Esophagus muscularis mucosa (tissue), 4 donors: ENCODE measurements at places on chromosomes 7 and 10.

DNA sequence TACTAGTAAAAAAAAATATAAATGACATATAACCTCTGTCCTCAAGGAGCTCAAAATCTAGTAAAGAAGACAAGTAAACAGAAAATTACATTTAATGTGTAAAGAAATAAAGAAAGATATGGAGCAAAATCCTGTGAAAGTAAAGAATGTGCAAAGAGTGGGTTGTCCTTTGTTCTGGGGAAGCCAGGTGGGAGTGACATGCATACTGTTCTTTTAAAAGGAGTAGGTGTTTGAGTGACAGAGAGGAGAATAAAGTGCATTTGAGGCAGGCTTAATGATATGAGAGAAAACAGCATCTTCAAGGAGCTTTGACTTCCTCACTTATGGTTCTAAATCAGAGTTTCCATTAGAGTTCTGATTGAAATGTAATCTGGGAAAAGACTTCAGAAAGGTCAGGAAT, 22.0 kb downstream of the OR6V1 start:
- DNase-seq: no peak

GRCh38 chr7:85322252-85322651, 135.4 kb upstream of the SEMA3D start:
- DNase-seq: no peak

DNA sequence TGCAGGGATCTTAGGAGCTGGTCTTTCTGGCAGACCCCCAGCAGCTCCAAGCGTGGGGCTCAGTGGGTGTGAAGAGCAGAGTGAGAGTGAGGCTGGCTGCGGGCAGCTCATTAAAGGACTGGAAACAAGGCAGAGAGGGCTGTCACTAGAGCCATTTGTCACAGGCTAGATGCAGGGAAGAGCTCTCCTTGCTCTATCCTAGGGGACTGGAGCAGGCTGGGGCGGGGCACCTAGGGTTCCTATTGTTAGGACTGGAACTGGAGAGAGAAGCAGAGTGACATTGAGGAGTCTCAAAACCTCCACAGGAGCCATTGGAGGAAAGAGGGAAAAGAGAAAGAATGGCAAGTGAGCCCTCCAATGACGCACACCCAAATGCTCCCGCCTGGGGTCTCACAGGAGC, 772 bp upstream of the DDC start:
- DNase-seq: no peak

GRCh38 chr7:121796936-121797656, 75.9 kb upstream of the PTPRZ1 start:
- DNase-seq: no peak

GRCh38 chr10:120530699-120531098, 73.7 kb downstream of the PLPP4 start:
- DNase-seq: peak; percentile 14

GRCh38 chr7:41880107-41880506, 177.2 kb upstream of the INHBA start:
- DNase-seq: no peak

- no peak for DNase-seq
Measured at GRCh38 chr10:102450374-102451104, 804 bp downstream of the C10orf95 start.

DNA sequence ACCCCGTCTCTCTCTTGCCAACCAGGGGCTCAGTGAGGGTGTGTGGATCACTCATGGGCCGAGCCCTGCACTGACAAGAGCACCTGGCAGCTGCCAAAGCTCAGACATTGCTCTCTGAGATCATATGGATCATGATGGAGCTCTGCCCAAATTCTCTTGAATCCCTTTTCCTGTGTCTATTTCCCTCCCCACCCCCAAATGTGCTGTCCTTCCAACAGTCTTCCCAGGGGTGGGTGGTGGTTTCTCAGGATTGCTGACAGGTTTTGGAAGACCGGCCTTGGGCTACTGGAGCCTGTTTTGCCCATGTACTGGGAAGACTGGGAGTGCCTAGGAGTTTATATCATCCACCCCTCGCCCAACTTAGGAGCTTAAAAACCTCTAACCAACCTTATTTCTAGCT, 10.5 kb downstream of the ARHGAP22 start:
- no peak for DNase-seq

DNA sequence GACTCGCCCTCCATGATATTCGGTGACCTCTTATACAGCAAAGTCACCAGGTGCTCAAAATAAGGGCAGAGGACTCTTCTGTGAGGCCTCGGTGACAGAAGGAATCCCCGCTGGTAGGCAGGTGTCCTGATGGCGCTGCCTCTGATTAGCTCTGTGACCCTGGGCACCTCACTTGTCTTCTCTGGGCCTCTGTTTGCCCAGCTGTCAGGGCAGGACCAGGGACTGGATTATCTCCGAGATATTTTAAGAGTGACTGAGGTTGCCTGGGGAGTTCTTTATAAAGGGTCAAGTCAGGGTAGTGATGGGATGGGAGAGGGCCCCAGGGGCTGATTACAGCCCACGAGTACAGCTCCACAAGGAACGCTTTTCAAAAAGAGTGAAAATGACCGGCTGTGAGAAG, 70.9 kb upstream of the SAMD8 start:
- DNase-seq: no peak

DNA sequence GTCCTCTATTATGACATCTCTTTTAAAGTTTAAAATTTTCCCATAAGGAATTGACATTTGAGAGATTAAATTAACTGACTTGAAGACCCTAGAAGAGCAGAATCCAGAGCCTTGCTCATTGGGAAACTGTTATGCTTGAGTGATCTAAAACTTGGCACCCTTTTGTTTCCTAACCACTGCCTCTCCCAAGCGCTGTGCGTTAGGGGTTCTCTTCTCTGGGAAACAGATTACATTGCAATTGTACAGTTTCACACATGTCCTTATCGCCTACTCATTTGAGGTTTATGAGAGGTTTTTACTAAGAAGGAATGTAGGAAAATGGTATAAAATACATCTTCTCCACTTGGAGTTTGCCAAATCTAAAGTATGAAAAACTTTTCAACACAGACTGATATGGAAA, 126.8 kb upstream of the AMPH start:
- DNase-seq: no peak

GRCh38 chr10:99908512-99908911, 101.2 kb downstream of the DNMBP start:
- DNase-seq: no peak

DNA sequence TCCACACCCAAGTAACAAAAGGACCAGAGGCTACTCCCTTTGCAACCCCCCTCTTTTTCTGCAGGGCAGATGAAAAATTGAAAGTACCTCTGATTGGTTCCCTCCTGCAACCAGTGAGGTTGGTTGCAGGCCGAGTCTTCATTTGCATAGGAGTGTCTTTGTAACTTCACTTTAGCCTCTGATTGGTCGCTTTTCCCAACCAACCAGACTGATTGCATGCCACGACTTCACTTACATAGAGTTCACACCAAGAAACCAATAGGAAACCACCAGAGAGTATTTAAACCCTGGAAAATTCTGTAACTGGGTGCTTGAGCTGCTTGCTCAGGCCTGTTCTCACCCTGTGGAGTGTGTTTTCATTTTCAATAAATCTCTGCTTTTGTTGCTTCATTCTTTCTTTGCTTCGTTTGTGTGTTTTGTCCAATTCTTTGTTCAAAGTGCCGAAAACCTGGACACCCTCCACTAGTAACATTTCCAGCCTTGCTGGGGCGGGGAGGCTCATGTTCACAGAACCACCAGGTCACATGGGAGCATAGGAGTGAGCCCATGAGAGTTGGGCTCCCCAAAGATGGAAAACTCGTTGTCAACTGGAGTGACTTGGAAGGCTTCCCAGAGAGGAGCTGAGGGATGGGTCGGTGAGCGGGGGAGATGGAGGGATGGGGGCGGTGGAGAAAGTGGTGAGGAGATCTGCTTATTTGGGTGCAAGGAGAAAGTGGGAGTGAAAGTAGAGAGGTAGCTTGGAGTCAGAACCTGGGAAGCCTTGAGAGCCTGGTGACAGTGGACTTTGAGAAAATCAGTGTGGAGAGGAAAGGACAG, 223.6 kb downstream of the GFRA1 start:
- DNase-seq: no peak

GRCh38 chr7:81648716-81649115, 121.1 kb downstream of the HGF start:
- no peak for DNase-seq

DNA sequence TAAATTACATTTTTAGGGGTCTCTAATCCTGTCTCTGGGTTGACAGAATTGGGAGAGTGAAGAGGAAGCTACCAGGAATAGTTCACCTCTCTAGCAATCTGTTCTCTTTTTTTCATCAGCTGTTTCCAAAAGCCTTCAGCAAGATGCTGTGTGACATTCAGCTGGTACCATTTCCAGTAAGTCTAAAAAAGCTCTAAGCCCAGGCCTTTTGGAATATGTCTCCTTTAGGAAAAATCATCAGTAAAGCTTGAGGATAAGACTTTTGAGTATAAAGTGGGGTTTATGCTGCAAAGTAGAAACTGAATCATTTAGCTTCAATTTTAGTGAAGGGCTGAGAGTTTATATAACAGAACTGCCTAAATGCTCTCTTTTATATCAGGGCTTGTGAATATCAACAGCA, 81.5 kb downstream of the CCNY start:
- no peak for DNase-seq

DNA sequence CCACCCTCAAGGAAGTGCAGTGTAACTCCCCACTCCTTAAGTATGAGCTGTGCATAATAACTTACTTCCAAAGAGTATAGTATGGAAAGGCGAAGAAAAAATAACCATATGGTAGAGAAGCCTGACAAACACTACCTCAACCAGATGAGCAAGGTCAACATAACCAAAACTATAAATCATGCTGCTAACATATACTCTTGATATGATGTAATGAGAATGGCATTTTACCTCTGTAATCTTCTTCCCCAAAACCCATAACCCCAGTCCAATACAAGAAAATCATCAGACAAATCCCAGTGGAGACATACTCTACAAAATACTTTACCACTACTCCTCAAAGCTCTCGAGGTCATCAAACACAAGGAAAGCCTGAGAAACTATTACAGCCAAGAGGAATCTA, 15.8 kb downstream of the OSBPL3 start:
- no peak for DNase-seq

GRCh38 chr10:526651-527312, 162.7 kb downstream of the DIP2C start:
- DNase-seq: no peak

DNA sequence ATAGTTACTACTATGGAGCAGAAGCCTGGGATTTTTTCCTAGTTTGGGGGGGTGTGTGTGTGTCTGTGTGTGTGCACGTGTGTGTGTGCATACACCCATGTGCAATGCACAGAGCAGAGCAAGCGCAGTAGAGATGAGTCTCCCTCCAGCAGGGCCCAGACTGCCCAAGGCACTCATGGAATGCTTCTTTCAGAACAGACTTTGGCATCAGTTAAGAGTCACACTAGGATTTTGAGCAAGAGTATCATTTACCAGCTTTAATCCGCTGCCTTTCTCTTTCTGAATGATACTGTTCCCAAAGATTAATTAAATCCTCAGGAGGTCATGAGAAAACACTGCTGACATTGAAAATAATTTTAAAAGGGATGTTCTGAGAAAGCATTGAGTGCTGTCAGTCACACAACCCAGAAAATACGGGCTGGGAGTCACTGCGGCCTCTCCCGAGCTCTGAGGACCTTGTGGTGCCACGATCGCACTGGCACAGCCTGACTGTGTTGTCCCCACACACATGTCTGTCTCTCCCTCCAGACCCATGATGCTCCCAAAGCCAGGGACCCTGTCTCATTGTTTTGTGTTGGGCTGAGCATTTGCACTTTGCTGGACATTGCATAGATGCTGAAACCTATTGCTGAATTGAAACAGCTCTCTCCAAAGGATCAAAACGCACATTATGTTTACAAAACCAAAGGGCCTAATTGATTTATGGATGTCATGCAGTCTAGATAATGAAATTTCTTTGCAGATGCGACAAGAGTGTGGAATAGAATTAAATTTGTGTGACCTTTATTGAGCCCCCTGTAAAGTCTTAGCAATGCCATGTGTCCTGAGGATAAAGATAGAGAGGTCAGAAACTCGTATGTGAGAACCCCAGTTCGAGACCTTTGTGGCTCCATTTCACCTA, 54.7 kb upstream of the FIGNL1 start:
- no peak for DNase-seq

DNA sequence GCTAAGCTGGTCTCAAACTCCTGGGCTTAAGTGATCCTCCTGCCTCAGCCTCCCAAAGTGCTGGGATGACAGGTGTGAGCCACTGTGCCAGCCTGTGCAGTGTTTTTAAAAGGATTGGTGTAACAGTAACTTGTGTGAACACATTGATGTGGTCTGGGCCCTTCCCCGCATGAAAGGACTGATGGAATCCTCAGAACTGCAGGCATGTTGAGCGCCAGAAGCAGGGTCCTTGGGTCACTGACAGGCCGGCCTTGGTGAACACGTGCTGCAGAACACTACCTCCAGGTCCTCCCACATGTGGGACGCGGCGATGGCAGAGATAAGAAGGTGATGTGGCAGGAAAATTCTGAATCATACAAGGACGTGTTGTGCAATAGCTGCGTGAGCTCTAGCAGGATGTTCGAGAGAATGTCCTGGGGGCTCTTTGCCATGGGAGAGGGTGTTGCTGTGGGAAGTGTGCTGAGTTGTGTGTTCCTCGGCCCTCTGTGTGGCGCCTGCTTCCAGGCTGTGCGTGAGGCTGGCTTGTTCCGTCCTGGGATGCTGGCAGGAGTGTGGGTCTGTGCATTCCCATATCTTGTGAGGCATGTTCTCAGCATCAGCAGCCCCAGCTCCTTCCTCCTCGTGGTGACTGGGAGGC, 68.2 kb downstream of the DNAJB6 start:
- no peak for DNase-seq

DNA sequence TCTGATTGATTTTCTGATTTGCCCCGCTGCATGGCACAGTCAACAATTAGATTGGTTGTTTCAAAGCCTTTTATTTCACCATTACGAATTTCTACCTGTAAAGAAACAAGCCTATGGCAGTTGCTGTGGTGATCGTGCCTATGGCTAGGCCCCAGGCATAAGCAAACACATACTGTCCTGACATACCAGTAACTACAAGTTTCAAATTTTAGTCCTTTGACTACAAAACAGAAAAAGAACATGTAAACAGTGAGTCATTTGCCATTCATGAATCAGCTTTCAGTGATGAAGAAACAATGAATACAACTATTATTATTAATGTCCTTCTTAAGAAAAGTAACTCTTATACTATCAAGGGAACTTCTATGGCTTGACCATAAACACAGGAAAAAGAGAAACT, 168.0 kb upstream of the LRRN3 start:
- no peak for DNase-seq
